ENCODE measurements at places on chromosomes 1 and 21. TPM values are rescaled to one million over a fixed set of nuclear protein-coding genes. Genes with fewer than 3 reads are reported as not detected.
A peak's percentile ranks its signal among the peaks of the same experiment; 100 is the strongest.

- H3K4me1 ChIP-seq = no peaks in the 10 kb centered on the region
- no peak overlapping the region for H3K27ac ChIP-seq
- no peak overlapping the region for H3K4me3 ChIP-seq
- no peaks in the 10 kb centered on the region for H3K27me3 ChIP-seq
These were observed 16.9 kb downstream of the MTARC1 start for GRCh38 chr1:220803401-220804201.

GRCh38 chr1:18090636-18091035 is 17.0 kb upstream of the IGSF21 start:
- no peak for DNase-seq
- H3K36me3 ChIP-seq = no peaks in the 10 kb centered on the region
- no peaks in the 10 kb centered on the region for H3K4me1 ChIP-seq
- no peak overlapping the region for H3K4me3 ChIP-seq
- no peaks in the 10 kb centered on the region for H3K27me3 ChIP-seq
- H3K27ac ChIP-seq = no peak overlapping the region

The HSD3B1 gene
- not detected for total RNA-seq

GRCh38 chr1:158179301-158180041 is 1.2 kb upstream of the CD1D start:
- H3K4me1 ChIP-seq = peaks cover 10% of the 10 kb centered on the region
- no peak overlapping the region for H3K4me3 ChIP-seq
- H3K36me3 ChIP-seq = no peaks in the 10 kb centered on the region
- H3K27me3 ChIP-seq = no peaks in the 10 kb centered on the region
- no peak for DNase-seq

DNA sequence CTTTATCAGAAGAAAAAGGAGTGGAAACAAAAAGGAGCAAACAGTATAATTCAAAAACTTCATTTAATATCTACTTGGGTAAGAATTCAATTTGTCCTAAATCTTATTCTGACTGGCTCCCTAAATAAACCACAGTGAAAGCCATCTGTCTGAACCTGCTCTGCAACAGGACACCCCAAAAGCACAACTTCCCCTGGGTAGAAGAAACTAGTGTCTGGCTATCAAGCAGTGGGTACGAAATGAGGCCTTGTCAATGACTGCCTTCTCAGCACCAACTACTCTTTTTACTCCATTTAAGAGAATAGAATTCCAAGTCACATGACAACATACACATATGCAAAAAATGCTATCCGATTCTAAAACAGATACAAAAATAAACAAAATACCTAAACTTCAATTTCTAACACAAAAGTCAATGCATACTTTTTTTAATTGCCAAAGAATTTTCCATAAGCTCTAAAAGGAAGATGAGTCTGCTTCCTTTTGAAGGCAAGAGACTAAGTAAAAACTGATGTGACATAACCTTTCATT is 206.8 kb downstream of the SLC45A1 start:
- H3K27me3 ChIP-seq = no peaks in the 10 kb centered on the region
- H3K36me3 ChIP-seq = no peaks in the 10 kb centered on the region
- no peak overlapping the region for H3K4me3 ChIP-seq
- peaks cover 38% of the 10 kb centered on the region for H3K4me1 ChIP-seq

DNA sequence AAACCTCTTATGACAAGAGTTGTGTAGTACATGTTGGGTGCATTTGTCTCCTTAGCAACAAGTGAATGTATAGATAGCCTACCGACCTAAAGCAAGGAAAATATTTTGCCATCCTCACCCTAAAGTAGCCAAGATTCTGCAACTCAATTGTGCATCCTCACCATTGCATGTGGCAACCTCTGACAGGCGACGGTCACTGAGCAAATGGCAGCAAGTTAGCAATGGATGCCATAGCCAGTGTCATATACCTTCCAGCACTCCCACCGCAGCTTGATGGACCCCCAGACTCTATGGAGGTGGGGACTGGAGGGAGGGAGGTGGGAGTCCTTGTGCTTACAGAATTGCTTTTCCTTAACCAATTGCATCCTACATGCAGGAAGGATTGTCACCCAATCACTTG is 17.0 kb downstream of the PROX1 start:
- H3K4me3 ChIP-seq = no peak overlapping the region
- H3K4me1 ChIP-seq = peaks cover 22% of the 10 kb centered on the region

GRCh38 chr1:13763991-13764390 is 64.0 kb downstream of the PRDM2 start:
- no peak for DNase-seq
- no peak overlapping the region for H3K4me3 ChIP-seq
- H3K27ac ChIP-seq = peak overlapping the region; percentile 93
- no peaks in the 10 kb centered on the region for H3K27me3 ChIP-seq

The CNTN2 gene
- total RNA-seq = not detected

GRCh38 chr1:151846686-151847237 is 6.8 kb downstream of the THEM5 start:
- H3K27me3 ChIP-seq = no peaks in the 10 kb centered on the region
- DNase-seq = no peak
- H3K4me3 ChIP-seq = no peak overlapping the region
- no peaks in the 10 kb centered on the region for H3K4me1 ChIP-seq
- H3K36me3 ChIP-seq = no peaks in the 10 kb centered on the region

GRCh38 chr21:42760951-42761751 is 107.7 kb downstream of the PDE9A start:
- no peak overlapping the region for H3K4me3 ChIP-seq
- H3K36me3 ChIP-seq = no peaks in the 10 kb centered on the region
- H3K27me3 ChIP-seq = no peaks in the 10 kb centered on the region
- H3K27ac ChIP-seq = no peak overlapping the region
- DNase-seq = no peak

The AGT gene
- 9.0 TPM for total RNA-seq

The ACKR1 gene
- 14.8 TPM for total RNA-seq

DNA sequence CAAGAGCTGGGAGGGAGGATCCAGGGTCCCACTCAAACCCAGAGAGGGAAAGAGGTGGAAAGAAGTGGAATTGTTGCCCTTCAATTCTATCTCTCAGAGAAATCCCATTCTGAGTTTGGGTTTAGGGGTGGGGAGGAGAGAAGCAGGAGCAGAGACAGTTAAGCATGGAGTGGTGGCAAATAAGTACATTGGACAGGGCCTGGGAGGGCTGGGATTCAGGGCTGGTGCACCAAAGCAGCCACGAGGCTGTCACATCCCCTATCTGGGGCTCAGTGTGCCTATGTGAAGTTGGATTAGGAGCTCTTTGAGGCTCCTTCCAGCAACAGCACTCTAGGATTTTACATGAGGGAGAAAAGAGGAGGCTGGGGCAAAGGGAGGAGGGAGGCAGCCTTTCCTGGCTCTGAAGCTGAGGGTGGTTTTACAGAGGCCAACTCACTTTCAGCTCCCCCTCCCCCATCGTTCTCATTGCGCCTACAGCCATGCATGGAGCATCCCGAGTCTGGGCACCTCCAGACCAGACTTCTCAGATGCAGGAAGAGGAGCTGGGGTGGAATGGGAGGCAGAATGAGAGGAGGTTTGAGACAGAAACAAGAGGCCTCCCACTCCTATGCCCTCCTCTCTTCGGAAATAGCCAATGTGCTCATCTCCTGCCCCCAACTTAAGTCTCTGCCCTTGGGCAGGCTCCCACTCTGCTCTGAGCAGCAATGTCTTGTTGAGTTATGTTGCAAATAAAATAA is 3.0 kb upstream of the SYT6 start:
- H3K27ac ChIP-seq = no peak overlapping the region
- H3K4me1 ChIP-seq = peaks cover 13% of the 10 kb centered on the region
- no peak overlapping the region for H3K4me3 ChIP-seq
- no peaks in the 10 kb centered on the region for H3K36me3 ChIP-seq

DNA sequence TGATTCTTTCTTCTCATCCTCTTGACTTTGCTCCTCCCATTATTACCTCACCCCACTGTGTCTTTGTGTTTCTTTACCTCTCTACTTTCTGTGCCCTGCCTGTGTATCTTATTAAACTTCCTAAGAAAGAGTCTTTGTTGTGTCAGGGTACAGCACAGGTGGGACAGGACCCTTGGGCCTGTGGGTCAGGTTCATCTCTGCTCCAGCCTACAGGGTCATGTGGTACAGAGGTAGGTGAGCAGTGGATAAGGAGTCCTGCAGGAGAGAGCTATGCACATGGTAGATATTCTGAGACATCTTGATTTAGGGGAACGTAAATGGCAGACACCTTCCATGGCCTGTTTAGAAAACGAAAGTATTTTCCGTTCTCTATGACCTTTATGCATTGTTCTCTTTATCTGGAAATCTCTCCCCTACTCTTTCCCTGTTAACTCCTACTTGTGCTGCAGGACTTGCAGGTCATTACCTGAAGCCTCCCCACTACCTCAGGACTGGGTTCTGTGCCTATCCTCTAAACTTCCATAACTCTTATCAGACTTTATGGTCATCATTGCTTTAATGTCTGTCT is 9.9 kb downstream of the GIPC2 start:
- H3K4me1 ChIP-seq = no peaks in the 10 kb centered on the region
- H3K4me3 ChIP-seq = no peak overlapping the region
- DNase-seq = no peak
- H3K27me3 ChIP-seq = no peaks in the 10 kb centered on the region
- no peaks in the 10 kb centered on the region for H3K36me3 ChIP-seq

The LRRC53 gene
- total RNA-seq = not detected

- H3K4me3 ChIP-seq = no peak overlapping the region
- no peak for DNase-seq
- no peak overlapping the region for H3K27ac ChIP-seq
These were observed 13.8 kb upstream of the AK2 start for GRCh38 chr1:33050221-33051076.

DNA sequence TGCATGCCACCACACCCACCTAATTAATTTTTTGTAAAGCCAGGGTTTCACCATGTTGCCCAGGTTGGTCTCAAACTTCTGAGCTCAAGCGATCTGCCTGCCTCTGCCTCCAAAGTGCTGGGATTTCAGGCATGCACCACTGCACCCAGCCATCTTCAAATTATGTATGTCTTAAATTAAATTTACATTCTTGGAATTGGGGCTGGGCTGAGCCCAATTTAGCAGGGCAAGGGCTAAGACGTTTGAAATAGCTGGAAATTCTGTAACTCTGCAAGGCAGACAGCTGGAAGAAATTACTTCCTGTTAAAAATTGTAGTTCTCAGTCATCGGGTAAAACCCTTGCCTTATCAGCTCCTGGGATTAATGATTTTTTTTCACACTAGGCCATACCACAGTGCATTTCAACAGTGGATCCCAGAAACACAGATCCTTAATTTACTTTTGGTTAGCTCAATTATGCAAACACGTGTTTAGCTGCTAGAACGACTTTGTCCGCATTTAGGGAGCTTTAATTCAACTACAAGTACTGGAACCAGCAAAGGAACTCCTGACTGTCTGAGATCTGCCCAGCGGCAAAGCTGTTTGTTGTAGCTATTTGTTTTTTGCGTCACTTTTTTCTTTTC is 83.3 kb downstream of the OLFML3 start:
- no peaks in the 10 kb centered on the region for H3K27me3 ChIP-seq
- no peak overlapping the region for H3K4me3 ChIP-seq
- no peaks in the 10 kb centered on the region for H3K4me1 ChIP-seq
- no peak overlapping the region for H3K27ac ChIP-seq
- no peak for DNase-seq
- H3K36me3 ChIP-seq = no peaks in the 10 kb centered on the region

The CHIA gene
- total RNA-seq = not detected

The KCNT2 gene
- total RNA-seq = 18.5 TPM

The C1QTNF12 gene
- total RNA-seq = not detected

DNA sequence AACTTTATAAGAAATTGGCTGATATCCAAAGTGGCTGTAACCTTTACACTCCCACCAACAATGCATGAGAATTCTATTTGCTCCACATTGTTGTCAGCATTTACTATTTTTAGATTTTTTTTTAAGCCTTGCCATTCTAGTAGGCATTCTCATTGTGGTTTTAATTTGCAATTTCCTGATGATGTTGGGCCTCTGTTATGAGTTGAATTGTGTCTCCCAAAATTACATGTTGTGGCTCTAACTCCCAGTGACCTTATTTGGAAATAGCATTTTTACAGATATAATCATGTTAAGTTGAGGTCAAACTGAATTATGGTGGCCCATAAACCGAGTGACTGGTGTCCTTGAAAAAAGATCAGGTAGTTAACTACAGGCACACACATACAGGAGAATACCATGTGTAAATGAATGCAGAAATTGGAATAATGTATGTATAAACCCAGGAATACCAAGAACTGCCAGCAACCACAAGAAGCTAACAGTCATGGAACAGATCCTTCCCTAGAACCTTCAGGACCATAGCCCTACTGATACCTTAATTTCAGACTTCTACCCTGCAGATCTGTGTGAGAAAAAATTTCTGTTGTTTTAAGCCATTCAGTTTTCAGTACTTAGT is 348.8 kb upstream of the DAB1 start:
- no peaks in the 10 kb centered on the region for H3K27me3 ChIP-seq
- no peaks in the 10 kb centered on the region for H3K36me3 ChIP-seq
- H3K4me1 ChIP-seq = no peaks in the 10 kb centered on the region
- no peak overlapping the region for H3K4me3 ChIP-seq

The C1orf159 gene
- total RNA-seq = 10.3 TPM

The SPATA45 gene
- not detected for total RNA-seq

The OR10J5 gene
- total RNA-seq = not detected

- DNase-seq = no peak
- H3K27me3 ChIP-seq = no peaks in the 10 kb centered on the region
- H3K36me3 ChIP-seq = no peaks in the 10 kb centered on the region
- no peak overlapping the region for H3K4me3 ChIP-seq
- no peak overlapping the region for H3K27ac ChIP-seq
These were observed 169.9 kb downstream of the KCNT2 start for GRCh38 chr1:196438329-196438728.

- no peak for DNase-seq
- H3K4me1 ChIP-seq = no peaks in the 10 kb centered on the region
- H3K27ac ChIP-seq = no peak overlapping the region
- H3K27me3 ChIP-seq = no peaks in the 10 kb centered on the region
These were observed 155.9 kb downstream of the LYPLAL1 start for GRCh38 chr1:219329578-219329977.

Measured in thyroid gland (tissue), 4 donors.